ENCODE measurements at places on chromosomes 6 and 20.

DNA sequence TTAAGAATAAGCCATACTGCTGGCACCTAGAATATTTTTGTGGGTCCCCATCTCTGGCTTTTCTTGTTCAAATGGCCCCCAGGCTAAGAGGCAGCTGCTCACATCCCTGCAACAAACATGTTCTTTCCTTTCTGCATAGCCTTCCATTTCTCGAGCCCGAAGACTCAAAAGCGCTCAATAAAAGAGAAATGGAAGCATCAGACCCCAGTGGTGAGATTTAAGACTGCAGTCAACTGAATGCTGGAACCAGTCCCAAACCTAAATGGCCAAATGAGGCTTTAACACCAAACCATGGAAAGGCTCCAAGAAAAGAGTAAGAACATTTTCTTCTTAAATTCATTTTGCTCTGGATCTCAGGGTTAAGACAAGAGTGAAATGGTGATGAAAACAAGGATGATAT is 122.1 kb upstream of the TRAF3IP2 start:
- DNase-seq = peak; percentile 54

- no peak for DNase-seq
These were observed 40.0 kb upstream of the OPN5 start for GRCh38 chr6:47741807-47742206.

DNA sequence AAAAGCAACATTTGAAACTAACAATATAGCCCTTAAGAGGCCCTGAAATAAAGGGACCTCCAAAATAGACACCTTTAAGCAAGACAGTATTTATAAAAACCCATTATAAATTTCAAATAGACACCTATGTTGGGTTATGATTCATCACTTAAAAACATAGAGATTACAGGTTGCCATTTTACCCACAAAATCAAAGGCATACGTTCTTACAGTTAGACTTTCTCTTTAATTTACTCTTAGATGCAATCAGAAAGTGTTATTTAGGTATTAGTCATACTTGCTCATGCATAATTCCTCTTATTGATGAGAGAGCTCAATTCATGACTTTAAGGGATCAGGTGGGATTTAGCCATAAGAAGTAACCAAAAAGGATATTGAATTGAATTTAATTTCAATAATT is 51.5 kb upstream of the TMEM200A start:
- DNase-seq = no peak

DNA sequence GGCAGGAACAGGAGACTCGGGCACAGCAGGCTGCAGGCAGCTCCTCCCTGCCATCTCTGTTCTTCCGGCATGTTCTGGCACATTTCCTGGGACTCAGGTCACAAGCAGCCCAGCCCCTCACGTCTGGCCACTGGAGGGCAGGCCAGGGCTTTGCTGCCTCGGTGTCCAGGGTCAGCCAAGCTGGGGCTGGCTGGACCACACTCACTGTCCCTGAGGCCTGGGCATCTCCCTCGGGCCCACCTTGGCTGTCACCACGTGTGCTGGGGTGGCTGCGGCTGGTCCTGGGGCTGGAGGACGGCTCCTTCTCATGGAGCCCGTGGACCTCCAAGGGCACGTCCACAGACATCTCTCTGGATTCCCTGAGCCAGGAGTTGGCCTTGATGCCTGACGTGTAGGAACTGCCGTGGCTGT is 18.5 kb downstream of the FRMD1 start:
- no peak for DNase-seq

GRCh38 chr20:18050628-18051027 is 7.1 kb downstream of the OVOL2 start:
- DNase-seq = no peak

GRCh38 chr6:140579918-140580317 is 1205.5 kb upstream of the CITED2 start:
- DNase-seq = no peak

- DNase-seq = no peak
These were observed 61.9 kb upstream of the AKIRIN2 start for GRCh38 chr6:87763901-87764300.

DNA sequence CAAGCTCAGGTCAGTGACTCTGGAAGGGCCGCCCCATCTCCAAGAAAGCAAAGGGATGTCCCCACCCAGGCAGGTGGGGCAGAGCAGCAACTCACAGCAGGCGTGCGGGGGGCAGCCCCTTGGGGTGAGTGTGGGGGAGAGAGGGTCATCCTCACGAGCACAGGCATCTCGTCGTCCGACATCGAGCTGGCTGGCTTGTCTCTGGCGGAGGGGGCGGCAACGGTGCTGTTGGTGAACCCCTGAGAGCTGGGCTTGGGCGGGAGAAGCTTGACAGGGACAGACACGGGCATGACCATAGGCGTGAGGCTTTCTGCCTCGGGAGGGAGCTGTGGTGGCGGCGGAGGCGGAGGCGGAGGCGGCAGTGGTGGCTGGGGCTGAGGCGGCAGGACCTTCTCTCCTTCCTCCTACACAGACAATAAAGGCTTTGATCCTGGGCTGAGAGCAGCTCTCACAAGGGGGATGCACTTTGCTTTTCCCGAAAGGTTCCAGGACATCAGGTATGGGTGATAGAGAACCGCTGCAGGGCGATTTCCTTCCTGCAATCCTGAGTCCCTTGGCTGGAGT is 45.6 kb upstream of the MRPS10 start:
- no peak for DNase-seq

DNA sequence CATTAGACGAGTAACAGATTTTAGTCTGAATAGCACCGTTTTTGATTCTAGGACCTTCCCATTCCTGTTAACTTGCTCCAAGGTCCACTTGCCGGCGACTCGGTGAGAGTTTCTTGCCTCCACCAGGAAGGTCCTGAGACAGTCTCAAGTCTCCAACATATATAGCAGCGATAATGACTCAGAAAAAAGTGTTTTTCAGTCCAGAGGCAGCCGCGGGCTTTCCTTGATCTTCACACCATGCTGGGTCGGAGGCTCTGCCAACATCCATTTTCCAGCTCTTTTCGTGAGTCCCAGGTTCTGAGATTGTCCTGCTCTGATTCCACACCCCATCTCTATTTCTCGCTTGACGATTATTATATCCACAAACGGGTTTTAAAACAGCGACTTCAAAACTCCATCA is 170.5 kb downstream of the GPX5 start:
- no peak for DNase-seq

- peak; percentile 84 for DNase-seq
These were observed 56.0 kb upstream of the DDR1 start for GRCh38 chr6:30828027-30828962.

DNA sequence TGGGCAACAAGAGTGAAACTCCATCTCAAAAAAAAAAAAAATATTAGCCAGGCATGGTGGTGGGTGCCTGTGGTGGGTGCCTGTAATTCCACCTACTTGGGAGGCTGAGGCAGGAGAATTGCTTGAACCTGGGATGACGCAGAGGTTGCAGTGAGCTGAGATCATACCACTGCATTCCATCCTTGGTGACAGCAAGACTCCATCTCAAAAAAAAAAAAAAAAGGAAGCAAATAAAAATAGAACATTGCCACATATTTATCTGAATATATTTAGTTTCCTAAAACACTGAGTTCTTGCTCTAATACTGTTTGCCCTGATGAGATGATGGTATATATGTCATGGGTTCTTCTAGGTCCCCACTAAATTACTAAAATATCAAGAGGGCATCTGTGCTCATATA is 28.4 kb downstream of the CASP8AP2 start:
- DNase-seq = no peak

GRCh38 chr20:23367770-23368169 is 5.8 kb downstream of the GZF1 start:
- no peak for DNase-seq

DNA sequence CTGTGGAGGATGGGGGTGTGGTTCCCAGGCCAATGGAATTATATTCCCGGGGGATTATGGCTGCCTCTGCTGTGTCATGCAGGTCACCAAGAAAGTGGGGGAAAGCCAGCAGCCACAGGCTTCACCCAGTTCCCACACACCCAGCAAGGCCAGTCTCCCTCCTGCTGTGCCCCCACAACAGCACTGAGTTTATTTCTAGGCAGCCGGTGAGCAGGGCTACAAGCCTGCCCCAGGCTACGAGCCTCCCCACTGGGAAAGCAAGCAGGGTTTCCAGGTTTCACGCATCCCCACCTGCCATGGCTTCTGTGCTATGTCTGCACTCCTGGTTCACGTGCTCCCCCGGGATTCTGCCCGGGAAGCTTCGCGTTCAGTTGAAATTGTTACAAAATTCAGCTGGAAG is 72.6 kb downstream of the ERMARD start:
- no peak for DNase-seq

GRCh38 chr6:48733581-48733980 is 622.6 kb upstream of the PTCHD4 start:
- DNase-seq = peak; percentile 55

DNA sequence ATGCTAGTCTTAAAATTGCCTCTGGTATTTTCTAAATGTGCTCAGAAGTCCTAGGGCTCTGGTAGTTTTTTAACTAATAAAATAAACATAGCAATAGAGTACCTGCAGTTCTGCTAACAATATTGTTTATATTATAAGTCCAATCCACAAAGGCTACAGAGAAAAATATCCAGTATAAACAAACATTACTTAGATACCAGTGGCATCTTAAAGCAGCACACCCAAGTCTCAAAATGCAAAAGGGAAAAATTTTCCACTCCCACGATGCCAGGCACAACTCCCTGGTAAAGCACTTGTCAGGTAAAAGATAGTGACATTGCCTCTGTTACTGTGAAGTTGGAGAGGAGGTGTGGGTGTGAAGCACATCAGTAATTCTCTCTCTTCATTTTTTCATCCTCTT is 123.3 kb downstream of the OGFRL1 start:
- no peak for DNase-seq

DNA sequence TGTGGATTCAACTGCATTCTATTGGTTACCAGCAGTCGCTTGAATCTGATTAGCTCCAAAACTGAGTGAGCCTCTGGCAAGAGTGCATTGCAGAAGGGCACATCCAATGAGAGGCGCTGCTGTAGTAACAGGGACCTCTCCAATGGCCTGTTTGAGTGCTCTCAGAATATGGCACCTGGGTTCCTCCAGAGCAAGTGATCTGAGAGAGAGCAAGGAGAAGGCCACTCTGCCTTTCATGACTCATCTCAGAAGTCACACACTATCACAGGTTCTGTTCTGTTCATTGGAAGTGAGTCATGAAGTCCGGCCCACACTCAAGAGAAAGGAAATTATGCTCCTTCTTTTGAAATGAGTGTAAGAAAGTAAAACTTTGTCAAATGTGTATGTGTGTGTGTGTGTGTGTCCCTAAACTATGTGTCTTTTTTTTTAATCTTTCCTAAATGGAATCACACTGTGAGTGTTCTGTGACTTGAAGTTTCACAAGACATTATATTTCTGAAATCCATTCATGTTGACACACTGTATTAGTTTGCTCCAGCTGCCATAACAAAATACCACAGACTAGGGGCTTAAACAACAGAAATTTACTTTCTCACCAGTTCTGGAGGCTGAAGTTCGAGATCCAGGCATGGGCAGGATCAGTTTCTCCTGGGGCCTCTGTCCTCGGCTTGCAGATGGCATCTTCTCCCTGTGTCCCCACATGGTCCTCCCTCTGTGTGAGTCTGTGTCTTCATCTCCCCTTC is 138.3 kb upstream of the CDYL start:
- peak; percentile 65 for DNase-seq

Data from foreskin fibroblast (primary cell).